ENCODE measurements at places on chromosomes 2 and 18. TPM values are rescaled to one million over a fixed set of nuclear protein-coding genes. Genes with fewer than 3 reads are reported as not detected.

The CNGA3 gene
- polyA plus RNA-seq = 0.03 TPM

DNA sequence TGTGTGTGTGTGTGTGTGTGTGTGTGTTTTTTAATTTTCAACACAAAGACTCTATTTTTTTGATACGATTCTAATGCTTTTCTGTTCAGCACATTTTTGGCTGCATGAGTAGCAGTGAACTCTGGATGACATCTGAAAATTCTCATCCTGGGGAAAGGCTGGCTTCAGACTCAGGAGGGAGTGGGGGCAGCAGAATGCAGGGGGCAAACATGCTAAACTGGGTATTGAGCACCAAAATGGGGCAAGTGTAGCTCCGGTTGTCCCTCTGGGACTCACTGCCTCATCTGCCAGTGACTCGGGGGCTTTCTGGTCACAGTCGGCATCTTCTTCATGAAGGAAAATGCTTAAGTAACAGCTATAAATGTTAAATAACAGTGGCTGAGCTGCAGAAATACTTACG, 116.8 kb upstream of the PID1 start:
- no peaks in the 10 kb centered on the region for H3K36me3 ChIP-seq
- no peak overlapping the region for H3K4me3 ChIP-seq

The MAL gene
- polyA plus RNA-seq = not detected

GRCh38 chr2:238563551-238563950, 136.8 kb downstream of the ASB1 start:
- no peak for DNase-seq

GRCh38 chr2:169525434-169525833, 15.9 kb downstream of the KLHL41 start:
- no peak for DNase-seq
- no peak overlapping the region for H3K27ac ChIP-seq
- no peaks in the 10 kb centered on the region for H3K36me3 ChIP-seq
- no peaks in the 10 kb centered on the region for H3K4me1 ChIP-seq
- no peaks in the 10 kb centered on the region for H3K27me3 ChIP-seq

The AQP12A gene
- polyA plus RNA-seq = not detected

DNA sequence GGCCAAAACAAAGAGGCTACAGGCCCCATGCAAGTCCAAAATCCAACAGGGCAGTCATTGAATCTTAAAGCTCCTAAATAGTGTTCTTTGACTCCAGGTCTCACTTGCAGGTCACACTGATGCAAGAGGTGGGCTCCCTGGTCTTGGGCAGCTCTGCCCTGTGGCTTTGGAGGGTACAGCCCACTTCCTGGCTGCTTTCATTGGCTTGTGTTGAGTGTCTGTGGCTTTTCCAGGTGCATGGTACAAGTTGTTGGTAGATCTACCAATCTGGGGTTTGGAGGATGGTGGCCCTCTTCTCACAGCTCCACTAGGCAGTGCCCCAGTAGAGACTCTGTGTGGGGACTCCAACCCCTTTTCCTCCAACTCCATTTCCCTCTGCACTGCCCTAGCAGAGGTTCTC, 115.8 kb upstream of the ALKAL2 start:
- no peaks in the 10 kb centered on the region for H3K36me3 ChIP-seq
- no peak overlapping the region for H3K4me3 ChIP-seq
- no peak overlapping the region for H3K27ac ChIP-seq
- H3K27me3 ChIP-seq = no peaks in the 10 kb centered on the region

DNA sequence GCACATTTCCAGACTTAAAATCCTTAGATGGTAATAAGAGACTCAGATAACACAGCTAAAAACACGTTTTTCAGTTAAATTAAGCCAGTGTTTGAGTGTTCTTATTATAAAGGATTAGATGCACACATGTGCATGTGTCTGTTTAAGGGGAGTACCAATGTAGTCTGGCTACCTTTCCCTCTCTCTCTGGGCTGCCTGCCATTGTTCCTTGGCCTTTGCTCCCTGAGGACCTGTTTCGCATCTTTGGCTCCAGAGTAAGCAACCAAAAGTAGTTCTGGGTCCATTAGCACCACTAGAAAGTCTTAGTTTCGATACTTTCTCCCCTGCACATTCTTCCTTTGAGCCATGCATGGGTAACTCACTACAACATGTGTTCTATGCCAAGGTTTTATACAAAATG, 228.3 kb downstream of the TPGS2 start:
- DNase-seq = no peak
- no peaks in the 10 kb centered on the region for H3K4me1 ChIP-seq
- no peaks in the 10 kb centered on the region for H3K36me3 ChIP-seq
- H3K27ac ChIP-seq = no peak overlapping the region
- no peaks in the 10 kb centered on the region for H3K27me3 ChIP-seq

GRCh38 chr2:105396254-105397024, 2.4 kb downstream of the FHL2 start:
- peak; percentile 92 for DNase-seq
- peaks cover 22% of the 10 kb centered on the region for H3K4me1 ChIP-seq
- H3K27me3 ChIP-seq = no peaks in the 10 kb centered on the region
- H3K27ac ChIP-seq = peak overlapping the region; percentile 98

- H3K4me1 ChIP-seq = no peaks in the 10 kb centered on the region
- no peaks in the 10 kb centered on the region for H3K36me3 ChIP-seq
- H3K27ac ChIP-seq = no peak overlapping the region
- no peak for DNase-seq
- H3K4me3 ChIP-seq = no peak overlapping the region
These were observed 457.6 kb upstream of the SOX11 start for GRCh38 chr2:5234563-5234962.

GRCh38 chr2:134089454-134089853, 164.4 kb upstream of the MGAT5 start:
- no peaks in the 10 kb centered on the region for H3K27me3 ChIP-seq
- no peaks in the 10 kb centered on the region for H3K36me3 ChIP-seq
- no peaks in the 10 kb centered on the region for H3K4me1 ChIP-seq
- DNase-seq = no peak
- no peak overlapping the region for H3K4me3 ChIP-seq

DNA sequence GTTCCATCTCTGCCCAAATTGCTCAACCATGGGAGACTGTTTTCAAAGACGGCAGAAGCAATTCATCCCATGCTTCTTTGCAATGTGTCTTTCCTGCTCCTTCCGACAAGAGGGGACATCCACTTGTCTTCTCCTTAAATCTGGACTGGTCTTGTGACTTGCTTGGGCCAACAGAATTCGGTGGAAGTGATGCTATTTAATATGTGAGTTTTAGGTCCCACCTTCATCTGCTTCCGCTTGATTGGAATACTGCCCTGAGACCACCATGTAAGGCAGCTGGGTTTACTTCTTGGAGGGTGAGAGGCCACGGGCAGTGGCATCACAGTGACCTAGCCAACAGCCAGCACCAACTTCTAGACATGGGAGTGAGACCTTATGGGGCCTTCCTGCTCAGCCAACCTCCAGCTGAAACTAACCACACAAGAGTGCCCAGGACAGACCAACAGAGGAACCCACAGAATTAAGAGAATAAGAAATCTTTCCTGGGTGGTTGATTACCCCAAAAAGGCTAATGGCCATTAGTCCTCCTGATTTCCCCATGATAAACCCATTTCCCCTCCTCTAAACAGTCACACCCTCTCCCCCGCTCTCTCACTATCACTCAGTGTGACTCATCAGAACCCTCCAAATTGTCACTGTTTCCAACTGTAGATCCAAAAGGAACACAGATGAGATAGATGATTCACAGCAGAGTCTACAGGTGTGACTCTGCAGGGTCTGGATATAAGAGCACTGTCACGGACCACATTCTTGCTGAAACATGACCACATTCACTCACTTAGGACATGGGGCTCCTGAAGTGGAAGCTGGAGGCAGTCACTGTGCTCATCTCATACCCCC, 16.2 kb upstream of the RHOB start:
- DNase-seq = no peak
- H3K27ac ChIP-seq = no peak overlapping the region
- no peak overlapping the region for H3K4me3 ChIP-seq
- H3K27me3 ChIP-seq = no peaks in the 10 kb centered on the region
- H3K4me1 ChIP-seq = peaks cover 4% of the 10 kb centered on the region

DNA sequence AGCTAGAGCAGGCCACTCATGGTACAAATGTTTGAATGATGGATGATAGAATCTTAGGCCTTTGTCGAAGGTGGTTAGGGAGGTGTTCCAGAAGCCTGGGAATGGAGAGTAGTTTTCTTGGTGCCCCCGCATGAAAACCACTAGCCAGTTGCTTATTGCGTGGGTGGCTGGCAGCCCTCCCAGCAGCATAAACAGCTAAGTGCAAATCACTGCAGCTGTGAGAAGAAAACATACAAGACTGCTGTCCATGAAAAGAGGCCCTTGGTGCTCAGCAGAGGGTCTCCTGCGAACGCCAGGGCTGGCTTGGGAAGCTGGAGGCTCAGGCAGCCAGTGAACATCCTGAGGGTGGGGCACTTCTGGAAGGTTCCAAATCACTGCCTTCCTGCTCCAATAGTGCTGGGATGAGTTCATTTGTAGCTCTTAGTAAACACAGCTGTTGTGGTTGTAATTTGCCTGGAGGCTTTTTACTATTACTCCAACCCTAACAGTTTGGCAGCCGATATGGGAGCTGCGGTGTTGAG, 118.8 kb downstream of the MGAT5 start:
- peaks cover 32% of the 10 kb centered on the region for H3K4me1 ChIP-seq
- peak; percentile 94 for DNase-seq
- H3K36me3 ChIP-seq = peaks cover 2% of the 10 kb centered on the region

The ARHGEF4 gene
- 0.66 TPM for polyA plus RNA-seq

GRCh38 chr2:38498045-38498481, 104.7 kb downstream of the HNRNPLL start:
- no peak for DNase-seq
- H3K27me3 ChIP-seq = peaks cover 14% of the 10 kb centered on the region
- H3K4me1 ChIP-seq = no peaks in the 10 kb centered on the region
- no peak overlapping the region for H3K27ac ChIP-seq
- no peak overlapping the region for H3K4me3 ChIP-seq

DNA sequence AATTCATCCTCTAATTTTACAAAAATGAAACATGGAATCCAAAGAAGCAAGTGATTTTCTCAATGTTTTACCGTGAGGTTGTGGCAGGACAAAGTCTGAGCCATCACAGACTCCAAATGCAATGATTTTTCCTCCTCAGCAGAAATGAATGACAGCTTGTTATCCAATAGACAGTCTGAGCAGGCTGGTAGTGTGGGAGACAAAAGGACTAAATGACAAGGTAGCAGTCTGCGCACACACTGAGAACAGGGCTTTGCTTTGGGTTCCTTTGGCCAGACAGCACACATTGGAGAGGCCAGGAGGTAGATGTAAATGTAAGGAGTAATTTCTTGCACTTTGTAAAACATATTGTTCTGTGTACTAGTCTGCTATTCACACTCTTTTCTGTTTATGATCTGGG, 50.3 kb upstream of the RGPD4 start:
- H3K36me3 ChIP-seq = no peaks in the 10 kb centered on the region
- no peaks in the 10 kb centered on the region for H3K27me3 ChIP-seq
- no peaks in the 10 kb centered on the region for H3K4me1 ChIP-seq
- H3K4me3 ChIP-seq = no peak overlapping the region
- no peak for DNase-seq

GRCh38 chr2:238108423-238109183, 8.5 kb downstream of the ESPNL start:
- no peaks in the 10 kb centered on the region for H3K4me1 ChIP-seq
- H3K27ac ChIP-seq = no peak overlapping the region
- no peaks in the 10 kb centered on the region for H3K27me3 ChIP-seq
- H3K36me3 ChIP-seq = no peaks in the 10 kb centered on the region
- no peak for DNase-seq
